ENCODE measurements at places on chromosomes 3 and 15.

- DNase-seq = no peak
Measured at GRCh38 chr15:68700455-68701123, 120.1 kb downstream of the ANP32A start.

- DNase-seq = no peak
Measured at GRCh38 chr15:93321881-93322282, 232.9 kb upstream of the RGMA start.

- no peak for DNase-seq
Measured at GRCh38 chr3:187966096-187966495, 187.9 kb upstream of the LPP start.

- DNase-seq = no peak
Measured at GRCh38 chr3:134274571-134274970, 23.9 kb upstream of the RYK start.

- DNase-seq = no peak
Measured at GRCh38 chr3:186216900-186217819, 108.3 kb upstream of the ETV5 start.

DNA sequence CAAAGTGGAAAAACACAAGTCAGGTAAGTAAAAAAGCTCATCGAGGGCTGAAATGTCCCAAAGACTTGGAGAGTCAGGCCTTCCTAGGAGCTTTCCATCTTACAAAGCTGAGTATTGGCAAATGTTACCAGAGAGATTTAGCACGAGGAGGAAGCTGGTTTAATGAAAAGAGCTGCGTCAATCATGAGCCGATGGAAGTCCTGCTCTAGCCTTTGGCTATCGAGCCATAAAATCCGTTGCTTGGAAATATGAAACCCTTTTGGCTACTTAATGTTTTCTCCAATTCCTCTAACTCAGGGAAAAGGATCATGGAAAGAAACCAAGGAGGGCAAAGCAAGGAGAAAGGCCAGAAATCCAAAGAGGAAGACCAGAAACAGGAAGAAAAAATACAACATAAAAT is 1074.6 kb downstream of the FHIT start:
- no peak for DNase-seq

DNA sequence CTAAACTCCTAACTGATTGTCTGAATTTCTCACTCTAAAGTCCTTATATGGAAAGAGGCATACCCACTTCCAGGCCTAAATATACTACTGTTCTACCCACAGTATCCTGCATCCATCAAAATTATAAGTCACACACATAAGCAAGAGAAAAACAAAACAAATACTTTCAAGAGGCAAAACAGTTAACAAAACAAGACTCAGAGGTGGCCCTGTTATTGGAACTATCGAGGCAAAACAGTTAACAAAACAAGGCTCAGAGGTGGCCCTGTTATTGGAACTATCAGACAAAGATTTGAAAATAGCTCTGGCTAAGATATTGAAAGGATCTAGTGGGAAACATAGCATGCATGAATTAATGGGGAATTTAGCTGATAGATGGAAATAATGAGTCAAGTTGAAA is 224.2 kb upstream of the CGNL1 start:
- DNase-seq = no peak

- no peak for DNase-seq
Measured at GRCh38 chr3:122263974-122264588, 61.0 kb upstream of the CSTA start.

DNA sequence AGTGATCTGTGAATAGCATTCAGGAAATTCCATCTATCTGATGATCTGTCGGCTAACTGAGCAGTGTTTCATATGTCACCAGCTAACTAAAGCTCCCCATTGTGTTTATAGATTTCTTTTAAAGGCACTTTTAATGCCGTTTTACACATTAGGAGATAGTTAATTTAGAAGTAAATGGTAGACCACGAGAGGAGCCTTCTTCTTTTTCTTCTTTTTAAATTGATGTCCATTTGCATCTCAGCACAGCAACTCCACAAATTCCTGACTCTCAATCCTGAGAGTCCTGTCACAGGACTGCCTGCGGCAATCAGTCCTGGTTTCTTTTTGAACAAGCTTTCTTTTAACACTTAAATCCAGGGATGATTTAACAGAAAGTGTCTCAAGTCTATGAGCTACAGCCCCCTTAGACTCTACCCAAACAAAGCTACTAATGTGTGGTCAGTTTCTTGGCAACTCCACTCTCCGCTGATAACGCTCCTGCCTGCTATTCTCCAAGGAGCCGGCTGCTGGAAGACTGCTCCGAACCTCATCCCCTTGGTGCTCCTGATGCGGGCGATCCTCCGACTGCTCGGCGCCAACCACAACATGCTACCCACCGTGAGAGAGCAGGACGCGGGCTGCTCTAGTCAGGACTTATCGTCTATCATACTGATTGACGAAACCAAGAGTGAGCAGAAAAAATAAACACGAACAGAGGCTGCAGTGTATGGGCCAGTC is 421.4 kb downstream of the MECOM start:
- DNase-seq = no peak

DNA sequence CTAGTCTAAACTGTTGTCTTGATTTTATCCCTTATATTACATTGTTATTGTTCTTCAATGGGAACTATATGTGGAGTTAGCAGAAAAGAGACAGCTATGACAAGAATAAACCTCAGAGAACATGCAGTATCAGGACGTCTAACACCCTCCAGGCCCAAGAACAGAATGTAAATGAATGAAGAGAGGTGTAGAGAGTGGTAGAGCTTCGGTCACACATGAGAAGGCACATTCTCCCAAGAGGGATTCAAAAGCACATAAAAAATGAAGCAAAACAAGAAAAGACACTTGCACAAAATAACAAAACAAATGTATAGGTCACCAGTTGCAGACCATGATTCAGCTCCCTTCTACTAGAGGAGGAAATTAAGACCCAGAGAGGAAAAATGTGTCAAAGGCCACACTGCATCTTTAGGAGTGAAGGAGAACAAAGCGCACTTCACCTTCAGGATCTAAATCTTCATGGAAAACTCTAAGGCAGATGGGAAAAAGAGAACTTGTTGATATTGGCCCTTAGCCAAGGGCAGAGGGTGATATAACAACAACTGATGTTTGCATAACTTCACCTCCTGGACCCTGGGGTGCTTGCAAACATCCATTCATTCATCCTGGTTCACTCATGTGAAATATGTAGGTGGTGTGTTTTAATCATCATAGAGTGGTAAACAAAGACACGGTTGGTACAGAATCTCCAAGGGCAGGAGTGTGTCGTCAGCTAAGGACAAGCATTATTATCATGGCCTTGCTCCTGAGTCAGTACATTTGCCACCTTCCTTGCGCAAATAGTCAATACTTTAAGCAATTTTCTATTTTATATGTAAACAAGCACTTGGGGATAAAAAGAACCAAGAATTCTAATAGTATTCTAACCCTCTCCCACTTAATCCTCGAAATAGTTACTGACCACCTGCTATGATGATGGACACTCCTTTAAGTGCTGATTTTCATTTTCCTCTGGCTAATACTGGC is 8.8 kb downstream of the NEK10 start:
- DNase-seq = no peak

- DNase-seq = no peak
Measured at GRCh38 chr3:98730338-98730737, 32.8 kb upstream of the ST3GAL6 start.

- DNase-seq = no peak
Measured at GRCh38 chr3:172688588-172688987, 22.3 kb downstream of the NCEH1 start.

DNA sequence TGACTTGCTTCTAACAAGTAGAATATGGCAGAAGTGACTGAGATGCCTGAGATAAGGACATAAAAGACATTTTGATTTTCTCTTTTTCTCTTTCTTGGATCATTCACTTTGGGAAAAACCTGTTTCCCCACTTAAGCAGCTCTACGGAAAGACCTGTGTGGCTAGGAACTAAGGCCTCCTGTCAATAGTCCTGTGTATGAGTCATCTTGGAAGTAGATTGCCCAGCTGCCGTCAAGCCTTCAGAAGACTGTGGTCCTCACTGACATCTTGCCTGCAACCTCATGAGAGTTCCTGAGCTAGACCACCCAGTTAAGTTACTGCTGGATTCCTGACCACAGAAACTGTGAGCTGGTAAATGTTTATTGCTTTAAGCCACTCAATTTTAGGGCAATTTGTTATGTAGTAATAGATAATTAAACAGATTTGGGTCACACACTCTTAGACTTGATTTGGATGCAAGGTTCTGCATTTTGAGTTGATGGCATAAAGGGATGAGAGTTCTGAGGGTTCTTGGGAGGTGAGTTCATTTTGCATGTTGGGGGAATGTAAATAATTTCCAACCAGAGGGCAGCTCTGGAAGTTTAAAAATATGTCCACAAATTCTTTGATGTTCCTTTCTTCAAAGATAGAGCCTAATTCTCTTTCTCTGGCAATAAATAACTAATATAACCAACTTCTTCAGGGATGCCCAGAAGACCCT is 229.2 kb downstream of the SQOR start:
- no peak for DNase-seq

DNA sequence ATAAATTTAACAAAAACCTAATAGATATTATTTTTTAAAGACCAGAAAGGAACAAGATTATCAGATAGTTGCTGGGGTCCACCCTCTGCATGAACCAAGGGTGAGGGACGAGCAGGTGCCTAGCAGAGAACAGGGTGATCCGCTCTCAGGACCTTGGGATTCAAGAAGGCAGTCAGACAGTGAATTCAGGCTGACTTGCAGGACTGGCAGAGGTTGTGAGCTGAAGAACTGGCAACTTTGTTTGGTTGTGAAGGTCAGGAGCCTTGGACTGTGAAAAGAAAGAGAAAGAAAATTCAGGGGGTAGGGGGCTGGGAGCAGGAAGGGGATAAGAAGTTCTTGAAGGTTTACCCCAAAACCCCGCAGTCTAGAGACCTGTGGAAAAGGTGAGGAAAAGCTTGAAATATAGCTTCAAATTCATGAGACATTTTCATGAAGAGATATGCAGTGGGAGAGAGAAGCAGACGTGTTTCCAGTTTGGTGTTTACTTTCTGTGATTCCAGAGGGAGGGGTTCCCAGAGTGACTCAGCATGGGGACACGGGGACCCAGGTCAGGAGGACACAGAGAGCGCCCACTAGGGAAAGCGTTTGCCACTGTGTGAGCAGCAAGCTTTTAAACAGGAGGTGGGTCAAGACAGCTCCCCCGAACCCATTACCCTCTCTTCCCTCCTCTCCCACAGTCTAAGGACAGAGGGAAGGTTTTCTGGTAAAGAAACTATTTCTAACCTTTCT is 217.2 kb upstream of the UMPS start:
- DNase-seq = no peak

DNA sequence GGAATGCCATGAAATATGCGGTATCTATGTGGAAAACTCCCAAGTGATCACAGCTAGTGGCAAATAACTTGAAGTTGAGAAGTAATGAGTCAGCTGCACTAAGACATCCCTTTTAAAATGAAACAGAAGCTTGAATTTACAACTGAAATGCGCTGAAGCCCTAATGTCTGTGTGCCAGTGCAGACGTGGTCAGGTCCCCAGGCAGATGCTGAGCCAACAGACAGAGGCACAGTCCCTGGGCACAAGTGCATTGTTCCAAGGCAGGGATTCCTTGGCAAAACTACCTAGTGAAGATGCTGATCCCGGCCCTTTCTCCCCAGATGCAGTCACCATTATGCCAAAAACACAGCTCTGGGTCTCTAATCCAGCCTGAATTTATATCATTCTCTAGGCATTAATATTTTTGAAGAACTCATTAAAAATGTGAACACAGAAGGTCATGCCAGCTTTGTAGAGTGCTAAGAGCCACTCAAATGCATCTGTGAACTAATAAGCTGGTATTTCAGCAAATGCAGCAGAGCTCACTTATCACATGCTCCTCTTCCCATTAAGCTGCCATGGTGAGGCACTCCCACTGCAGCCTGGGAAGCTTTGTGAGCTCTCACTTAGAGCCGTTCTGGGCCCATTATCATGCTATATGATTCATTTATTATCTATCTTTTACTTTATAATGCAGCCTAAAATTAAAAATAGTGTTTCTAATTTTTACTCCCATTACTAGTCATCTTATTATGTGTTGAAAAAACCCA is 200.1 kb downstream of the GABRB3 start:
- no peak for DNase-seq

GRCh38 chr15:90813796-90814190 is 54.6 kb upstream of the FURIN start:
- no peak for DNase-seq

DNA sequence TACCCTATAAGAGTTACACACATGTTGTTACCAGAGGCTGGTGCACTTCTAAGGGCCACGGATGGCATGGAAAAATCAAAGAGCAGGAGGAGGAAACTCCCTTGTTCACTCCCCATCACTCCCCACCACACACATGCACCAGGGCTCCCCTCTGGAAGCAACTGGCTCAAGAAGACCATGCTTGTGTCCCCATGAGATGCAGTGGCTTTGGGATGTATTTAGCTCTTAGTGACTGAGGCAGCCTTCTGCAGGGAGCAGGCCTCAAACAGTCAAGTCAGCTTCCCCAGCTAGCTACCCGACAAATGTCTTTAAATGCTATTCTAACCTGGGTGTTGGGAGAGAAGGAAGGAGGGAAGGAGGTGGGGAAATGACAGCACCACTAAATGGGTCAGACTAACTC is 32.9 kb upstream of the RAD18 start:
- no peak for DNase-seq

DNA sequence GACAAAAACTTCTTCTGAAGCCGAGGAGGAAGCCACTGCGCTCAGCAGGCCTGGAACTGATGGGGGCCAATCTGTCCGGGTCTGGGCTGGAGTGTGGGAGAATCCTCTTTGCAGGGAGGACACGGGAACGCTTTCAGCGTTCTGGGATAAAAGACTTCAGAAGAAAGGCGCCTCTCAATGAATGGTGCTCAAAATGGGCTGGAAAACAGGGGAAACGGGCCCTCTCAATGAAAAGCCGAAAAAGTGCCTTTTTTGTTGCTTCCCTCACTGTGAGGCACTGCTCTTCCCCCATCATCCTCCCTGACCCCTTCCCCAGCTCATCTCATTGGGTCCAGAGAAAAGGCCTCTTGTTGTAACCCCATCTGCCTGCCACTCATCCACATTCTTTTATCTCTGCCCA is 119.5 kb upstream of the LRIG1 start:
- DNase-seq = no peak

- no peak for DNase-seq
Measured at GRCh38 chr15:73906346-73907034, 19.8 kb upstream of the LOXL1 start.

- DNase-seq = no peak
Measured at GRCh38 chr3:47376393-47376792, 4.4 kb upstream of the PTPN23 start.
